Trophoblast cell (in vitro differentiated cells and primary cell): ENCODE measurements at places on chromosomes 4 and X.

DNA sequence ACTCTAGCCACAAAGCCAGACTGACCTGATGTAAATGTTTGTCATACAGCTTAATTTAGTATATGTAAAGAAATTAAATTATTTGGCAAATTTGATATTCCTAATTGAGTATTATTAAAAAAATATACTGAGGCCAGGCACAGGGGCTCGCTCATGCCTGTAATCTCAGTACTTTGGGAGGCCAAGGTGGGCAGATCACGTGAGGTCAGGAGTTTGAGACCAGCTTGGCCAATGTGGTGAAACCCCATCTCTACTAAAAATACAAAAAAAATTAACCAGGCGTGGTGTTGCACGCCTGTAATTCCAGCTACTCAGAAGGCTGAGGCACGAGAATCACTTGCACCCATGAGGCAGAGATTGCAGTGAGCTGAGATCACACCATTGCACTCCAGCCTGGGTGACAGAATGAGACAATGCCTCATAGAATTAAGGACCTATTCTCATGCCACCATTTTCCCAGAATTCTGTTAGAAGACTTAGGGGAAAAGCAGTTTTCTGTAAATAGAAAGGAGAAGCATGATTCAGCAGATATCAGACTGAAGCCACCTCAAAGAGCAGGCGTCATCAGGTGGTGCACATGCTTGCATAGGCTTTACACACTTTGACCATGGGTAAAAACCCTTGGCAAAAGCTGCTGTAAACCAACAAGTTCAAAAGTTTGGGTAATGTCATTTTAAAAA is 6.1 kb downstream of the UBQLN2 start:
- no peak for DNase-seq

DNA sequence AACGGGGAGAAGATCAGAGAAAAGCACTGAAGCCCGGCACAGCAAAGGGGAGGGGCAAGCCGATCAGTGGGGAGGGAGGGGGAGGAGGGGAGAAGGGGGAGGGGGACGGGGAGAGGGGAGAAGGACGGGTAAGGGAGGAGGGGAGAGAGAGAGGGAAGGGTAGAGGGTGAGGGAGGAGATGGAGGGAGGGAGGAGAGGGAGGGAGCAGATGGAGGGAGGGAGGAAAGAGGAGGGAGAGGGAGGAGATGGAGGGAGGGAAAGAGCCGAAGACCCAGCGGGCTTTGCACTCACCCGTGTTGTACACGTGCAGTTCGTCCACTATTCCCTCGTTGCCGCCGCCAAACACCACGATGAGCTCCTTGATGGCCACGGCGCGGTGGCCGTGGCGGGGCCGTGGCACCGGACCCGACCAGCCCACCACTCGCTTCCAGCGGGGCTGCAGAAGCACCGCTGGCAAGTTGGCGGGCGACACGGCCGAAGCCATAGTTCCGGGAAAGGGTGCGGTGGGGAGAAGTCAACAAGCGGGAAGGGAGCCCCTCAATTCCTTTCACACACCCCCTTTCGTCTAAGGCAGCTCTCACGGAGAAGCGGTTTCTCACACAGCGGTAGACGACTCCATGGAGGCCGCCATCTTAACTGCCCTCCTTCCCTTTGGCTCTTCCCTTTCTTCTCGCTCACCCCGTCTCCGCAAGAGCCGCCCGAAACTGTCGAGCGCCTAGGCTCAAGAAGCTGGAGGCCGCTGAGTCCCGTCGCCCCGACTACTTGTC is 1.1 kb downstream of the HCFC1 start:
- DNase-seq, result peak; percentile 19

DNA sequence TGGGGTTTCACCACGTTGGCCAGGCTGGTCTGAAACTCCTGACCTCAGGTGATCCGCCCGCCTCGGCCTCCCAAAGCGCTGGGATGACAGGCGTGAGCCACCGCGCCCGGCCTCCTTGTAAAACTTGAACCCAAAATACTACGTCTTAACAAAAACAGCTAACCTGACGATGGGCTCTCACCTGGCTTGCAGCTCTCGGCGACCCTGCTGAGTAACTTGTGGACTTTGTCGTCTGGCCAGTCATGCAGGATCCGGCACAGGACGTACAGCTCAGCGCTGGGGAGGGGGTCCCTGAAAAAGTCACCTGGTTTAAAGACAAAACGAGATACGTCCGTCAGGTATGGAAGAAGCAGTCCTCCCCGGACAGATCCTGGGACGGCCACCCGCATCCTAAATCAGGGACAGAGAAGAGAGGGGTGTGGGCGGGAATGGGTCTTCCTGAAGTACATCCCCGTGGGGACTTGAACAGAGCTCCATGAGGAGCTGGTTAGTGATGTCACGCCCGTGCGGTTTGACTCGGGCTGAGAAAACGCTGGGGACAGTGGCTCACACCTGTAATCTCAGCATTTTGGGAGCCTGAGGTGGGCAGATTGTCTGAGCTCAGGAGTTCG is 20.7 kb upstream of the SLC25A6 start:
- DNase-seq, result no peak

- peak; percentile 74 for DNase-seq
Measured at GRCh38 chr4:40238700-40239548, 42.1 kb downstream of the RHOH start.

DNA sequence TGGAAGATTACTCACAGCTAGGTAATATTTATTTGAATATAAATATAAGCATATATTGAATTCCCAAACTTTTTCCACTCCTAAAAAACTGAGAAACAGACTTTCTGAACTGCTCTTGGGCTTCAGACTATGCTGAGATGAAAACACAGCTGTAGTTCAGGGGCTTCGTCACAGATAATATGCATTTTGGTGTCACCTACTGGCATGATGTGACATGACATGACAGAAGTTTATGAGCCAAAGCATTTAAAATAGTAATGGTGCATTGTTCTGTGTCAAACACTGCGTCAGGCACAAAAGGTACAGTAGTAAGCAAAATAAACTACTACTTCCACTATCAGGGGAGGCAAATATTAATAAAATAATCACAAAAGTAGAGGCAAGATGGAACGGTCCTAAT is 171.3 kb downstream of the BTC start:
- DNase-seq, result peak; percentile 73

GRCh38 chrX:48475296-48475695 is 703 bp upstream of the FTSJ1 start:
- no peak for DNase-seq

GRCh38 chrX:103754401-103754800 is 22.2 kb upstream of the PLP1 start:
- no peak for DNase-seq

DNA sequence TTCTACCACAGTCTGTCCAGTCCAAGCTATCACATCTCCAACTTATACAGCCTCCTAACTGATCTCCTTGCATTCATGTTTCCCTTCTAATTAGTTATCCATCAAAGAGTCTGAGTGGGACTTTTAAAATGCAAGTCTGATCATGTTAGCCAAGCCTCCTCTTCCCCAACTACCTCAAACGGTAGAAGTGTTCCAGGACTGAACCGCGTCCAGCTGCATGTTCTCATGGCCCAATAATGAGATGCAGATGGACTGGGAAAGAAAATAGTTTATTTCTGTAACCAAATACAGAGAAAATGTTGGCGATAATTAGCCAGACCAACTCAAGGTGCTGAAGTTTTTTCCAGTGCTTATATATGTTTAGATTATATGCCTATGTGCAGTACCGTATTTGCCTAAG is 46.6 kb upstream of the PPP1R2C start:
- DNase-seq, result no peak

DNA sequence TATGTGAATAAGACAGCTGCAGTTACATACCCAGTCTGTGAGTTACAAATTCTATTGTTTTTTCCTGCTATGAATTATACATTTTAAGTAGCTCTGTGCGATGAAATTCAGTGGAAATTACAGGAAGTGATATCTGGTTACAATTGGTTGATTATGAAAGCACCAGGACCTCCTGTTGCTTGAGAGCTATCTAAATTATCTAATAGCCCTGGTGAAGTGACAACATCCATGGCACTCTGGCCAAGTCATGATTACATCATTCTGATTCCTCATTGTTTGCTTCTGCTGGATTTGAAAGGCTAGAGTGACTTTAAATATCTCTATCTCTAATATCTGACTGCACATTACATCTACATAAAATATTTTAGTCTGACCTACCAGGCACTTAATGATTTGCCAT is 515.0 kb downstream of the CFAP47 start:
- no peak for DNase-seq

DNA sequence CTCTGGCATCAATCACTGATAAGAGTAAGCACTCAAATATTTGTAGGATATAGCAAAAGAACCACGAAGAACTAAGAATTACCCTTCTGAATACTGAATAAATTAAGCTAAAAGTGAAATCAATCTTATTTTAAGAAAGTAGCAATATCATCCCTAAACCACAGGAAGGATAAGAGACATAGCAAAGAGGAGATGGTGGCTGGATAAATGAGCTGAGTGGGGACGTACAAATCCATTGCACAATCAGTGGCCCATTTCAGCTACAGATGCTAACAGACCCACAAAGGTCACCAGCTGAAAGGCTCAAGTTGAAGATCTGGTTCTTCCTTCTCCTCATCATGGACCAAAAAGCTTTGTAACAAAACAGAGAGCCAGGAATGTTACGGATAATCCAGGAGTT is 77.1 kb downstream of the SLC9A7 start:
- DNase-seq, result no peak

GRCh38 chr4:69147334-69147733 is 51.1 kb downstream of the UGT2B7 start:
- DNase-seq, result no peak

GRCh38 chr4:87014284-87014782 is 79.5 kb downstream of the AFF1 start:
- no peak for DNase-seq

- peak; percentile 14 for DNase-seq
Measured at GRCh38 chr4:154329939-154330338, 161.7 kb downstream of the DCHS2 start.

DNA sequence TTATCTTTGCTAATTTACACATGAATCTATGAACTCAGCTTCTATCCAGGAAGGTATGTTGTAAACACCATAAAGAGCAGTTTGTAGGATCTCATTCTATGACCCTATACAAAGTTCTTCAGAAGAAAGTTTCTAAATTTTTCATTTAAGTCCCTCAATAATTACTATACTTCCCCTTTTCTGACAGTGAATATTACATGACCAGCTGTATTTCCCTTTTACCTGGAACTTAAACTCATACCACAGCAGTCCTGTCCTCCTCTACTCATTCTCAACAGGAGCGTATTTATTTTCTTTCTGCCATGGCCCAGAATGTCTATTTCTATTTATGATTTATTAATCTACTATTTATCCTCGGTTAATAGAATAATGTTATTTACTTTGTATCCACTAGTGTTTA is 15.8 kb downstream of the RASGEF1B start:
- DNase-seq, result no peak

- DNase-seq, result peak; percentile 77
Measured at GRCh38 chrX:135389717-135390116, 32.0 kb upstream of the SMIM10L2A start.

DNA sequence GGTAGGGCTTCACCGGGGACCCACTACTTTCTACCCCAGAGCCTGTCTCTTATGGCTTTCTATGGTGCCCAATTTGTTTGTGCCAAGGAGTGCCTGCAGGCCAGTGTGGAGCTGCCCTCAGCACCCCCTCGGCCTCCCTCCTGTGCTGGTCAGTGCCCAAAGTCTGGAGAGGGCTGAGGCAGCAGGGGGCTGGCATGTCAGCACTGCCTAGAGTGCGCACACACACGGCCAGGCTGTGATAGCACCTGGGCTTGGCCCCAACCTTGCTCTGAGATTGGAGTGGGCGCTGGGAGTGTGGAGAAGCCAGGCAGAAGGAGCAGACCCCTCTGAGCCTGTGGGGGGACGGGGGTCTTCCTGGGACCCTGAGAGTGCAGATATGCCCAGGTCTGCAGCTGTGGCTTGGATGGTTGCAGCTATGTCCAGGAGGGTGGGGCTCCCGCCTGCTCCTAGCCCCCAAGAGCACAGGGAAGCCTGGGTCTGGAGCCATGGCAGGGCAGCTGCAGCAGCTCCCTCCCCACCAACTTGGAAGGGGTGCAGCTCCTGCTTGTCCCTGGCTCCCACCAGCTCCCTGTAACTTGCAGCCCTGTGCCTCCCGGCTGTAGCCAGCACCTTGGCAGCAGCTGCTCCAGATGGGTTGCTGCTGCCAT is 46.3 kb downstream of the GAGE1 start:
- DNase-seq, result no peak

DNA sequence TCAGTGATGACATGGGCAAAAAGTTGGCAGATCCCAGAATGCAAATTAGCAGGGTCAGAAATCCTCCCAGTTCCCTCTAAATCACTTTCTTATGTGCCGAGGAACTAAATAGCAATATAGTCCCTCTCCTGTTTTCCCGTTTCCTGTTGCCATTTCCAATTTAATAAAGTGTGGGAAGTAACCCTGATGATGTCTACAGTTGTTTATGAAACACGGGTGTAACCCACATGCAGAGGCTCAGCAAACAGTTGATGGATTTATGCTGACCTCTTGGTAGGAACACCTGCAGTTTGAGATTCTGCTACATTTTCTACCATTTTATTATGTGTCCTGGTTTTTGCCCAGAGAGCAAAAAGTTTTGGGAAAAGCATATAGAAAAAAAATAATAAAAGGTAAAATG is 56.7 kb downstream of the FGFBP1 start:
- DNase-seq, result no peak

- DNase-seq, result peak; percentile 97
Measured at GRCh38 chr4:39759569-39759968, 61.6 kb downstream of the UBE2K start.

GRCh38 chr4:128454881-128455280 is 167.3 kb upstream of the PGRMC2 start:
- peak; percentile 75 for DNase-seq

GRCh38 chrX:13397878-13398818 is 78.3 kb upstream of the ATXN3L start:
- DNase-seq, result peak; percentile 86

DNA sequence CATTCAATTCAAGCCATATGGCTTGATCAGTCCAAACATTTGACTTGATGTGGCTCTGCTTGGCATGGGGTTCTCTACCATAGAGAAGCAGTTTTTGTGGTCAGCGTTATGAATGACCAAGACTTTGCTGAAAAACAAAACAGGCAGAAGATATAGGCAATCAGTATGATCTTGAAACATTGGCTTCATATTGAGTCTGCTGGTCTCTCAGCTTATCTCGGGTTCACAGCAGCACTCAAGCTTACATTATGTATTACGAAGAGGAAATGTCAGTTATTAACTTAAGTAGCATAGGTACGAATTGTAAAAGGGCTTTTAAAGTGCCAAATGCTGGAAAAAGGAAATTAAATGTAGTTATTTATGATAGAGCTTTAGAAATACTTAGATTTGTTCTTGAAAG is 99.0 kb downstream of the AFF2 start:
- no peak for DNase-seq

- DNase-seq, result peak; percentile 71
Measured at GRCh38 chr4:85603437-85604336, 128.7 kb downstream of the ARHGAP24 start.

DNA sequence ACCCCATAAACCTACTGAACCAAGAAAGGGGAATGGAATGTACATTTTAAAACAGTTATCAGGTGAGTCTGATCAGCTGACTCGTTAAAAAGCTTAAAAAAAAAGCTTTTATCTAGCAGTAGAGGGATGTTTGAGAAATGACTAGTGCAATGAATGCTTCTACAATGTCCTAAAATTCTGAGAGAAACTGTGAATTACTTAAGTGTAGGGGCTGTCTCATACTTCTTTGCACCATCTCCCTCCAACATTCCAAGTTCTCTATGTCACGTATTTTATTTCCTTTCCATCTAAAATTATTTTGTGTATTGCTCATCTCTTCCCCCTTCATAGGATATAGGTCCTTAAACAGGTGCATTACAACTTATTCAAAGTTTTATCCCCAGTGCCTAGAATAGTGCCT is 11.9 kb upstream of the AREG start:
- DNase-seq, result no peak
